ENCODE measurements at places on chromosomes 2 and 18.

- DNase-seq = no peak
Observed at GRCh38 chr2:161030260-161031063, 129.8 kb upstream of the TANK start.

- no peak for DNase-seq
Observed at GRCh38 chr2:156326526-156327095, 5.9 kb downstream of the NR4A2 start.

GRCh38 chr2:3094999-3095958 lies 282.3 kb downstream of the EIPR1 start:
- no peak for DNase-seq

- peak; percentile 55 for DNase-seq
Observed at GRCh38 chr2:148926291-148926961, 51.4 kb downstream of the KIF5C start.

DNA sequence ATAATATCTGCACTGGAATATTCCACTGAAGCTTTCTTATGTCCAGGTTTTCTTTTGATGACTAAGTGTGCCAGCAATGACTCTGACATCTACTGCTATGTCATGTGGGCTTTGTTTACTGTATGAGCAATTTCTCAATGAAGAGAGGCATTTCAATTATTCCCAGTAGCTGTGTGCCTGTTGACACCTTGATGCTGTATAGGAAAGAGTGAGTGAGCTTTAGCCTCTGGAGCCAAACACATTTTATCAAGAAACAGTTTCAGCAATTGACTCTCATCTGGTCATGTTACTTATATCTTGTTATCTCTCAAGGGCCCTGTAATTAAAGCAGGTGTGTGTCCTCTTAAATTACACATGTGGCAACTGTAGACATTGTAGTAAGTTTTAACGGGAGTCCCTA lies 493.2 kb upstream of the FANCL start:
- no peak for DNase-seq

DNA sequence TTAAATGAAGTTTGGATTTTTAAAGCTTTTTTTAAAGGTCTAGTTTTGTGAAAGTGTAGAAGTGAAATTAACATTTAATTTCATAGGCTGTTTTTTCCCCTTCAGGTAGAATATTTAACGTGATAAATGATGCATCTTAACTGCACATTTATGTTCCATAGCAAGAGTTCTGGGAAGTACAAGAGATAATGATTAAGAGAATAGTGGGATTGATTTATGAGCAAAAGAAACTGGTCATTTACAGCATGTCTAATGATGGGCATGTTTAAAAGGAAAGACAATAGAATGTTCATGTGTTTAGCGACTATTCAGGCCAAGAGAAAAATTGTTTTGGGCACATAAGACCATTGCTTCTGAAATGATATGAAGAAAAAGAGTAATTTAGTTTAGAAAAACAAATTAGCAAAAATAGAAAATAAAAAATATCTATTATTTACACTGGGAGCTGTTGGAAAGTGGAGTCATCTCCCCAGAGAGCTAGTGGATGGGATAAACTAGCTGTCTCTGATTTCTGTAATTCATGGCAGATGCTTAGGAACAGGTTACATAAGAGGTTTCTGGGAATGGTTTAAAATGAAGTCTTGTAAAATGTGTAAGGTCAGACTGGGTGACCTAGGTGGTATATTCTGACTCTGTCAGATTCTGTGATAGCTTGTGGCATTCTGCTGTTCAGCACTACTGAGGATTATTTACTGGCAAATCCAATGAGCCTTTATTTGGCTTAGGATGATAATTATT lies 60.7 kb downstream of the WDR7 start:
- no peak for DNase-seq

DNA sequence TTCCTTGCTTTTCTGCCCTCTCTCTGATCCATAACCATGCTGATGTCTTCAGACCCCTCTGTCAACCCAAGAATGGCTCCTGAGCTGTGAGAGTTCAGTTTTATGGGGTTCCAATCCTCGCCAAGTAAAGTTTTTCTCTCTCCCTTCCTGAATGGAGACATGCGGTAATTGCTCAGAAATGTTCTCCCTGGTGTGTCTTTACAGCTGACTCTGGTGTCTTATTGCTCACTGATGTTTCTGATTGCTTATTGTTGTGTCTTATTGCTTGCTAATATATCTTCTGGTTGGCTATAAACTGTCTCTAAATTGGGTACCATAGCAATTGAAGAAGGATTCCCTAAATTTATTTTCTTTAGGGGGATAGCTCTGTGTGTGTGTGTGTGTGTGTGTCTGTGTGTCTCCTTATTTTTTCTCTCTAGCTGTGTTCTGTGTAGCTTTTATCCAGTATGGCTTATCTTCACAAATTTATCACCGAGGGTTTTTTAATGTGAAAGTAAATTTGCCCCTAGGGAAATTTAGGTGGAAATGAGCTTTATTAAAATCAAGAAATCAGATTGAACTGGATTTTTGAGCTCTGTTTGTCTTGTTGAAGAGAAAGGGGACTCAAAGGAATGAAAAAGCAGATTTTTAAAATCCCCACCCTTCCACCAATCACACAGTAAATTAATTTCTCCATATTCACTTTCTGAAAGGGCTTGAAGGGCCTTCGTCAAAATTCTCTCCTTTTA lies 19.5 kb downstream of the MGAT5 start:
- DNase-seq = no peak

DNA sequence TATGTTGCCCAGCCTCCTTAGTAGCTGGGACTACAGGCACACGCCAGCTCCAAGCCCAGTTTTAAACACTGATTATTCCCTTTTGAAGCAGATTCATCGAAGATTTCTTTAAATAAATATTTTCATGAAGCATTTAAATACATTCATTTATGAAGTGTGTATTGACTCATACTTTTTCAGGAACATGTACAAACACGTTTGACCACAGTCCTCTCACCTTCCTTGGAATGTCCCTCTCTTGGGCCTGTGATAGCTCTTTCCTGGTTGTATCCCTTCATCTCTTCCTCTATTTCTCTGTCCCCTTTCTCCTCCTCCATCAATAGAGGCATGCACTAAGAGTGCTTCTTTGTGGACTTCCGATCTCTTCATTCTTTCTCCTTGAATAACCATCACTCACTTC lies 2.5 kb downstream of the PSTPIP2 start:
- DNase-seq = no peak

GRCh38 chr2:241843321-241844065 lies 15.2 kb downstream of the PDCD1 start:
- no peak for DNase-seq

DNA sequence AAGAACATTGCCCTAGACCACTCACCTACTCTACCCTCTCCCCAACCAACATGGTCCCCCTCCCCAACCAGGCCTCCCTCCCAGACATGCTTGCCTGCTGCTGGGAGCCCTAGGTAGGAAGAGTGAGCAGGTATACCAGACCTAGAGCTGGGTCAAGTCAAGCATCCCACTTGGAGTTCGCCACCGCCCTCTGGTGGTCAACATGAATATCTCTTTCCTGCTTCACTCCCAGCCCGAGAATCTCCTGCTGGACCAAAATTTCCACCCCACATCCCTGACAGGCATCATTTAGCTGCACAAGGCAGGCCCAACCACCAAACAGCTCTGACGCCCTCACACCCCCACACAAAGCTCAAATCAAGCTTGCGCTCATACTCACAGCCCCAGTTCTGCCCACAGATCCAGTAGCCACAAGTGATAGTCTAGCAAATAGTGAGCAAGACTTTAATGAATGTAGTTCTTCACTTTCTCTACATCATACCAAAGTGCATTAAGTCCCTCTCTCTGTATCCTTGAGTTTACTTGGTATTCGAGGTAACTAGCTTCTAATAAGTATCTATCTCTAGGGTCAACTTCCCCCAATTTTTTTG lies 116.0 kb downstream of the TNS1 start:
- peak; percentile 46 for DNase-seq

- DNase-seq = no peak
Observed at GRCh38 chr2:199228887-199229819, 228.6 kb downstream of the SATB2 start.

GRCh38 chr18:32980896-32981295 lies 208.1 kb upstream of the KLHL14 start:
- DNase-seq = no peak

DNA sequence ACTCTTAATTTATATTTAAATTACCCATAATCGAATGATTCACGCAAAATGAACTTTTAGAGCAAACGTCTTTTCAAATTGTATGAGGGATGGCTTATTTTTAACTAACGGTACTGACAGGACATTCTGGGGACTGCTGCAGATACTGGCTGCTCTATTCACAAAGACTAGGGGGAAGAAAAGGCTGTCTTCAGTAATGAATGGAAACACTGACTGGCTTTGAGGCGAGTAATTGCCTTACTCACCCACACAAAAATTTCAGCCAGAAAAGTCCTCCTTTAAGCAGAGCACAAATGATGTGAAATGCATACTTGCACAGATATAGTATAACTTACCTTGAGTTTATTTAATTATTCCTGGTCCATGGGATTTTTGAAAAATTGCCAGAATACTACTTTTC lies 852.6 kb downstream of the DPP10 start:
- DNase-seq = no peak

GRCh38 chr2:37679072-37679695 lies 7.7 kb upstream of the CDC42EP3 start:
- DNase-seq = no peak

DNA sequence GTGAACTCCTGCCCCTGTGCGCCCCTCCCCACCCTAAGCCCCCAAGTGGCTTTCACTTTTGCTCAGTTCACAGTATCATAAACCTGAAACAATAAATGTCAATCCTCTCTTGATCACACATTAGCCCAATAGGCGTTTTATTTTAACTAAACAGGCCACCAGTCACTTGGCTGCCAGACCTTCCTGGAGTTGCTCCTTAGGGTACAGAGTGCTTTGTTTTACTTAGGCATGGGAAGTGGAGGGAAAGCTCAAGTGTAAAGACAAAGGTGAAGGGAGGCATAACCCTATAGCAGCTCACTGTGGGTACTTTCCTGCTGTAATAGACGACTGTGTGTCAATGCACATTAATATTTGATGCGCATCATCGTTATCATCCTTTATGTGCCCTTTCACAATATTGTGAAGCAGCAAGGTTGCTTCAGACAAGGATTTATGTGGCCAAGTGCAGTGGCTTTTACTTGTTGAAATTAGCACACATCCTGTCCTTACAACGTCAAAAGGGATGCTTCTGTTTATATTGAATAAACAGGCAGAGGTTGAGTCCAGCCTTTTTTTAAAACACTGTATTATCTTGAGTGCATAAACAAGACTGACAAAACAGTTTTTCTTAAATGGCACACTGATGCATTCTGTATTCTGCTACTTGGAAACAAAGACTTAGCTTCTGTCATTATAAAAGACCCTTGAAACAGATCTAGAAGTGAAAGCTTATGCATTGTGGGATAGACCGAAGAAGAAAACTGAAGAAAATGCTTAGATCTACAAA lies 168.5 kb downstream of the TMEFF2 start:
- DNase-seq = no peak

DNA sequence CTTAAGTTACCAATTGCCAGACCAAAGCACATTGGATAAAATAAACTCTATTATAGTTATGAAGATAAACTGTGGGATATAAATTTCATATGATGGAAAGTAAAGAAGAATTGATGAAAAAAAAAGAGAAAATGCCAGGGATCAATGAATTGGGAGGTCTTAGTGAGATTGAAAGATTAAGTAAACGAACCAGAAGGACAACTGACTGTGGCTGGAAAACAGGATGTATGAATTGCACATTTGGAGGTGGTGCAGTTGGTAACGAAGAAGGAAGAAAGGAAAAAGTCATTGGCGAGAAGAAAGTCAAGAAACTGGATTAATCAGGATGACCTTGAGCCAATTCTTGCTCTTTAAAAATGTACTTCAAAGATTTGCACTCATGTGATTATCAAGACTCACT lies 166.7 kb downstream of the NCK2 start:
- no peak for DNase-seq

- DNase-seq = peak; percentile 80
Observed at GRCh38 chr2:136378712-136379595, 261.0 kb upstream of the CXCR4 start.

- no peak for DNase-seq
Observed at GRCh38 chr2:120390381-120391055, 44.6 kb downstream of the INHBB start.

GRCh38 chr2:229868794-229869193 lies 53.0 kb downstream of the TRIP12 start:
- DNase-seq = no peak

DNA sequence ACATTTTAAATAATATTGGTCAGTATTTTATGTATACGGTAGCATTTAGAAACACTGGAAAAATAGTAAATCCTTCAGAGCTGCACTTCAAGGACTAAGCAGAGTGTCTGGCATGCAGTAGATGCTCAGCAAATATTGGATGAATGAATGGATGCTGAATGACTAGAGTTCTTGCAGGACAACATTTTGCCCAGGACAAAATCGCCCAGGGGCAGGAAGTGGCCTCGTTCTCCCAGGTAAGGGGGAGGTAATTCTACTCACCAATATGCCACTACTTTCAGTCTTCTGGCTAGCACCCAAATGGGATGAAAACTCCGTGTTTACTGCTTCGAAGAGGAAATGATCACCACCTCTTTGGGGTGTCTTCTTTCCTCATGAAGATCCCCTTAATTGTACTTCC lies 4.0 kb upstream of the DGUOK start:
- DNase-seq = no peak

DNA sequence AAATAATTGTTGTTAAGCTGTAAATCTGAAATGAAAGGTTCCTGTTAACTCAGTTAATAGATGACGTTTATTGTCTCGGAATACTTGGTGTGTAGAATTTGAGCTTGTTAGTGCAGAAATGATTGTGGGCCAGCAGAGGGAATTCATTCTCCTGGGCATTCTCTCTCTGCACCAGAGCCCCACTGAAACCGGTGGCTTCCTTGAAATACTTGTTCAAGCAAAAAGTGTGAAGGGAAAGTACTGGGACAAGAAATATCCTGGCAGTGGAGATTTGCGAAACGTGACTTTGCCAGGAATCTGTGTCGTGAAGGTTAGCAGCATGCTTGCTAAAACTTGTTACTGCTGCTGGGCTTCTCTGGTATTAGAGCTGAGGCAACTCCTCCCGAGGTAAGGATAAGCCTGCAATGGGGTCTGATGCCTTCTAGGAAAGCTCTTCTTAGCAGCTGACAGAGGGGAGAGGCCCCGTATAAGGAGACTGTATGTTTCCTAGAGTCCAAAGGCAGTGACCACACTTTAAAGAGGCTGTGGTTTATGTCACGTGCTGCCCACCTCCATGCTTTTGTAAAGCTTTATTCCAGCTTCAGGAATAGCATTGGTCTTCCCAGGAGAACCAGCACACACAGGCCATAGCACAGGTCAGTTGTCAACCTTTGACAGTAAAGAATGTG lies 2.0 kb downstream of the ITGA6 start:
- no peak for DNase-seq

DNA sequence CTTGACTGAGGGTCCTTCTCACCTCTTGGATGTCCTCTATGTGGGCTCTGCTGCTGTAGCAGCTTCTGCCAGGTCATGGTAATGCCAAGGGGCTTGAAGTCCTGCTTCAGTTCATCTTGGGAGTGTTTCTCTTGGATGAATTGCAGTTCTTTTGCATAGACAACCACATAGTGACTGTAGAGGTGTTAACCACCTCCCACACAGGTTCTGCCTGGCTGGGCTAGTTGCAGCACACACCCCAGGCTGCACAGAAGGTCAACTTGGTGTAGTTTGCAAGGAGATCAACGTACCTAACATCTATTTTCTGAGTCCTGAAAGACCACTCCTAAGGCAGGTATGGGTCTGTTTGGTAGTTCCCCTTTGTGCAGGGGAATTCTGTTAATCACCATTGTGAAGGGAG lies 108.1 kb downstream of the ADCYAP1 start:
- no peak for DNase-seq

- DNase-seq = no peak
Observed at GRCh38 chr2:120436885-120437603, 91.1 kb downstream of the INHBB start.

GRCh38 chr2:127388423-127389164 lies 819 bp upstream of the MAP3K2 start:
- no peak for DNase-seq

- DNase-seq = no peak
Observed at GRCh38 chr18:45788861-45789260, 36.6 kb upstream of the SIGLEC15 start.

All from CD4-positive, alpha-beta T cell treated with Interleukin-4 for 1 hour (primary cell).